ENCODE measurements at places on chromosomes 7 and 10.

GRCh38 chr7:6479067-6479466 is 31.3 kb upstream of the DAGLB start:
- DNase-seq: peak; percentile 26

GRCh38 chr7:527723-528122 is 8.1 kb upstream of the PDGFA start:
- no peak for DNase-seq

GRCh38 chr7:1349351-1349761 is 109.9 kb downstream of the MICALL2 start:
- no peak for DNase-seq

- DNase-seq: no peak
Observed at GRCh38 chr10:104242545-104242944, 10.4 kb upstream of the CFAP43 start.

GRCh38 chr10:26503911-26504310 is 65.8 kb downstream of the APBB1IP start:
- DNase-seq: peak; percentile 5

DNA sequence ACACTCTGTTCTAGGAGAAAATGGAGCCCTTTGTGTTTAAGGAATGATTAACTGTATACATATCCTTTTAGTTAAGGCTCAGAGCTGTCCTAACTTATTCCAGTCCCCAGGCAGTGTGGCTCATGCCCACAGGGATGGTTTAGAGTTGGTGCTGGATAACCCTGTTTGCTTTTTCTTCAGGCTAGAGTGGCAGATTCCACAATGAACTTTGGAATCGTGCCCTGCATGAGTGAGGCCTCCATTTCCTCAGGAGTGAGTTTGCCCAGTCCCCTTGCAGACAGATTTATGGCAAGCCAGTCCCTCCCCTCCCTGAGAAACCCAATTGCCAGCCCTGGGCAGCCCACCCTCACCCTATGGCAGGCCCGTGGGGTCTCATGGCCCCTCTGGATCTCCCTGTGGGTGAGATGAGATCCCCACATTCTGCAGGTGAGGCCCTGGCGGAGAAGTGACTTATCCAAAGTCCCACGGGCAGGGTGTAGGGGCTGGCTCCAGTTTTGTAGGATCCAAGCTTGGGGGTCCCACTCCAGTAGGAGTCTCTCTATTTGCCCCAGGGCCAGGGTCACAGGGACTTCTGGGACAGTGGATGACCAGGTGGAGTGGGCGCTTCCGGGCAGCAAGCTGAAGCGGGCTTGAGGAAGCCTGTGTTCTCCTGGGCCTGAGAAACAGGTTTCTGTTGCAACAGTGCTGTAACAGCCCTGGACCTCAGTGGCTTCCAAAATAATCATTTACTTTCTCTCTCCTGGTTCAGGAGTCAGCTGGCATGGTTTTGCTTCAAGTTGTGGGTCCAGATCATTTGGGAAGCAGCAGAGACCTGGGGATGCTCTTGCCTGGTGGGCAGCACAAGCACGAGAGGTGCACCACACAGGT is 9.0 kb upstream of the COMTD1 start:
- DNase-seq: no peak

GRCh38 chr7:47254081-47254977 is 327.6 kb downstream of the TNS3 start:
- DNase-seq: peak; percentile 58

DNA sequence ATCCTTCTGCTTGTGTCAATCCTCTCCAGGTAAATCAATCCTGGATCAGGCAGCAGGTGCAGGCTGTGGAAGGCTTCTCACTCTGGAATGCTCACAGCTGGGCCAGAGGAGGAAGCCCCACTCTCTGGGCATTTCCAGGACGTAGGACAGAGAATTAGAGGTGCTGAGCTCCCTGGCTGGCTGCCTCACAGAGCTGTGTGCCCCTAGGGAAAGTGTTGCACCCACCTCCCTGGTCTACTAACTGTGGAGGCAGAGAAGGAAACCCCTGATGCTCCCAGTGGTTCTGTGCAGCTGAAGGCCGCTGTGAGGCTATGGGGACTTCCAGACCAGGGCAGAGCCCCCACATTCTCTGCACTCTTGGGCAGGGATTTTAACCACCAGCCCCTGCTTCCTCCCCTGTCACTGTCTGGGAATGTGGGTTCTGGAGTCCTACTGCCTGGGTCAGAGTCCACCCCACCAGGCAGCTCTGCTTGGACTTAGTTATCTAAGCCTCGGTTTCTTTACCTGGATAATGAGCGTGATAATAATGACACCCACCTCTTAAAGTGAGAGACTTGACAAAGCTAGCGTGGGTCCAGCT is 73.5 kb upstream of the EEPD1 start:
- DNase-seq: no peak

- no peak for DNase-seq
Observed at GRCh38 chr7:44935583-44935982, 43.2 kb downstream of the MYO1G start.

GRCh38 chr10:93652857-93653256 is 40.5 kb downstream of the PDE6C start:
- DNase-seq: no peak

- DNase-seq: peak; percentile 54
Observed at GRCh38 chr10:98400482-98400881, 14.5 kb downstream of the PYROXD2 start.
